Transverse colon (tissue), 4 donors: ENCODE measurements at places on chromosomes 2 and 18. TPM values are rescaled to one million over a fixed set of nuclear protein-coding genes. Genes with fewer than 3 reads are reported as not detected.

The KATNAL2 gene
- 5.1 TPM for total RNA-seq

The CCDC68 gene
- total RNA-seq = 83.4 TPM

DNA sequence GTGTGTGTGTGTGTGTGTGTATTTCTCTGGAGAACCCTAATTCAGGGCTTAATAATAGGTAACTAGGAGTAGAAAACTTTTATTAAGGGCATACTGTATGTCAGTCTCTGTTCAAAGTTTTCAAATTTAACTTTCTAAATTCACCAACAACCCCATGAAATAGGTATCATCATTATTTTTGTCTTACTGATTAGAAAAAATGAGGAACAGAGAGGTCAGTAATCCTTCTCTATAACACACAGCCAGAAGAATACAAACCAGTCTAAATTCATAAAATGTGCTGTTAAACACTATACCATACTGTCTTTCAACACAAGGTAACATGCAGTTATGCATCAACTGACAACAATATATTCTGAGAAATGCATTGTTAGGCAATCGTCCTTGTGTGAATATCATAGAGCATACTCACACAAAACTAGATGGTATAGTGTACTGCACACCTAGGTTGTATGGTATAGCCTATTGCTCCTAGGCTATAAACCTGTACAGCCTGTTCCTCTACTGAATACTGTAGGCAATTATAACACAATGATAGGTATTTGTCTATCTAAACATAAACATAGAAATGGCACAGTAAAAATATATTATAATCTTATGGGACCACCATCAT is 143.1 kb downstream of the PTH2R start:
- H3K27ac ChIP-seq = no peak overlapping the region
- DNase-seq = no peak
- H3K36me3 ChIP-seq = no peaks in the 10 kb centered on the region
- H3K27me3 ChIP-seq = no peaks in the 10 kb centered on the region
- H3K4me3 ChIP-seq = no peak overlapping the region

GRCh38 chr2:181126311-181126868 is 146.0 kb downstream of the UBE2E3 start:
- DNase-seq = no peak
- no peak overlapping the region for H3K4me3 ChIP-seq
- H3K36me3 ChIP-seq = no peaks in the 10 kb centered on the region
- no peaks in the 10 kb centered on the region for H3K27me3 ChIP-seq

DNA sequence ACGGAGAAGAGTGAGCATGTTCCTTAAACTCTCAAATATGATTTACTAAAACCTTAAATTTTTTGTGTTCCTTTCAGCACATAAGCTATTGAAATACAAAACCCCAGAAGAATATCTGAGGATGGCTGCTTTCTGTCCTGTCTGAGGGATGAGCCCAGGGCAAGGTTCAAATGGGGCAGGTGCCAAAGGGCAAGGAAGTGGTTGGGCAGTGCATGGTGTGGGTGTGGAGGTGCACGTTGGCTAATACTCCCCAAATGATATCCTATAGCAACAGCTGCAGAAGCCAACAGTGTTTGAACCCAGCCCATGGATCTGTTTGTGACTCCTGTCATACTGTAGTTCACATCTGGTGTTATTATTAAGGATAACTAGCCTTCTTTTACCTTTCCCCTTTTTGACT is 183.0 kb downstream of the CDCA7 start:
- H3K36me3 ChIP-seq = no peaks in the 10 kb centered on the region
- H3K27ac ChIP-seq = no peak overlapping the region
- no peaks in the 10 kb centered on the region for H3K27me3 ChIP-seq
- H3K4me3 ChIP-seq = no peak overlapping the region

GRCh38 chr2:26522751-26523171 is 44.8 kb upstream of the OTOF start:
- H3K27me3 ChIP-seq = peaks cover 6% of the 10 kb centered on the region
- H3K27ac ChIP-seq = no peak overlapping the region
- DNase-seq = no peak
- H3K4me3 ChIP-seq = no peak overlapping the region
